Thyroid gland (tissue), 4 donors: ENCODE measurements at places on chromosomes 2 and 18. TPM values are rescaled to one million over a fixed set of nuclear protein-coding genes. Genes with fewer than 3 reads are reported as not detected.
A peak's percentile ranks its signal among the peaks of the same experiment; 100 is the strongest.

DNA sequence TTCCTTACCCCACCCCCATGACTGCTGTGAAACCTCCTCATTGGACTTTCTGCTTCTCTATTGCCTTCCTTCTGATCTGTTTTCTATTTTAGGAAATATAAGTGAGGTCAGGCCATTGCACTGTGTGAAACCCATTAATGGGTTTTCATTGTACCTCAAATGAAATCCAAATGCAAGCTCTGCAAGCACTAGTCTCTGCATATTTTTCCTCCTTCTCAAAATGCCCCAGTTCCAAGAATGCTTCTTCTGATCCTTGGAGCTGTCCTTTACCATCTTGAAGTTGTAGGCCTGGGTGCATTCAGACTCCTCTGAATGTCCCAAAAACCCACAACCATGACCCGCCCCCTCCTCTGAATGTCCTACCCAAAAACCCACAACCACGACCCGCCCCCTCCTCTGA lies 8.2 kb downstream of the IL1A start:
- no peak overlapping the region for H3K4me3 ChIP-seq
- no peaks in the 10 kb centered on the region for H3K36me3 ChIP-seq
- no peaks in the 10 kb centered on the region for H3K27me3 ChIP-seq
- DNase-seq = no peak
- no peak overlapping the region for H3K27ac ChIP-seq
- H3K4me1 ChIP-seq = no peaks in the 10 kb centered on the region

- DNase-seq = no peak
- H3K27ac ChIP-seq = no peak overlapping the region
- H3K27me3 ChIP-seq = no peaks in the 10 kb centered on the region
- H3K36me3 ChIP-seq = no peaks in the 10 kb centered on the region
- no peak overlapping the region for H3K4me3 ChIP-seq
- H3K4me1 ChIP-seq = no peaks in the 10 kb centered on the region
These were observed 132.8 kb downstream of the ACOXL start for GRCh38 chr2:110865188-110865587.

GRCh38 chr18:74387383-74387782 lies 69.7 kb downstream of the DIPK1C start:
- H3K27me3 ChIP-seq = no peaks in the 10 kb centered on the region
- H3K27ac ChIP-seq = no peak overlapping the region
- no peak for DNase-seq
- H3K4me1 ChIP-seq = no peaks in the 10 kb centered on the region
- H3K36me3 ChIP-seq = no peaks in the 10 kb centered on the region

DNA sequence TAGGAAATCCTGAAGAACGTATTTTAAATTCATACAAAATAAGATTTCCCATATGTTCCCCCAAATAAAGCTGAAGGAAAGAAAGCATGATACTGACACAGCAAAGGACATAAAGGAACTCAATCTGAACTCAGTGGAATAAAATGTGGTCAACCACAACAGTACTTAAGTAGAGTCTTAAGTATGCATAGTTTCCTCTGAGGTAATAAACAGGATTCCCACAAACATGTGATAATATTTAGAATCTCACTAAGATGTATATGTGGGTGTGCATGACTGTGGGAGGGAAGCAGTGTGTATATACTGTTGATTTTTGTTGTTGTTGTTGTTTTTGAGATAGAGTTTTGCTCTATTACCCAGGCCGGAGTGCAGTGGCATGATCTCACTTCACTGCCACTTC lies 69.3 kb downstream of the NOL10 start:
- H3K27me3 ChIP-seq = no peaks in the 10 kb centered on the region
- DNase-seq = no peak
- no peak overlapping the region for H3K4me3 ChIP-seq
- no peaks in the 10 kb centered on the region for H3K36me3 ChIP-seq

DNA sequence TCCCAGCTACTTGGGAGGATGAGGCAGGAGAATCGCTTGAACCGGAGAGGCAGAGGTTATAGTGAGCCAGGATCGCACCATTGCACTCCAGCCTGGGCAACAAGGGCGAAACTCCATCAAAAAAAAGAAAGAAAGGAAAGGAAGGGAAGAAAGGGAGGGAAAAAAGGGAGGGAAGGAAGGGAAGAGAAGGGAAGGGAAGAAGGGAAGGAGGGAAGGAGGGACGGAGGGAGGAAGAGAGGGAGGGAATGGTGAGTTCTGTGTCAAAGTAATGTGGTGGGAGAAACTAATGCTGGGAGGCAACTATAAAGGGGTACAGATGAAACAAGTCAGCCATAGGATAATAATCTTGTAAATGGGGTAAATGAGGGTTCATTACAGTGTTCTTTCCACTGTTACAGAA lies 45.7 kb downstream of the MEMO1 start:
- H3K27ac ChIP-seq = no peak overlapping the region
- H3K27me3 ChIP-seq = no peaks in the 10 kb centered on the region
- H3K4me1 ChIP-seq = no peaks in the 10 kb centered on the region
- no peaks in the 10 kb centered on the region for H3K36me3 ChIP-seq
- no peak overlapping the region for H3K4me3 ChIP-seq

- no peaks in the 10 kb centered on the region for H3K27me3 ChIP-seq
- DNase-seq = peak; percentile 34
- peak overlapping the region; percentile 61 for H3K27ac ChIP-seq
- no peak overlapping the region for H3K4me3 ChIP-seq
- no peaks in the 10 kb centered on the region for H3K36me3 ChIP-seq
These were observed 263.6 kb downstream of the DYSF start for GRCh38 chr2:71716697-71717624.

MROH2A gene
- 1.3 TPM for total RNA-seq

ST6GAL2 gene
- total RNA-seq = 17.6 TPM

ANKRD29 gene
- total RNA-seq = 3.4 TPM
